ENCODE measurements at places on chromosomes 12 and 14.

DNA sequence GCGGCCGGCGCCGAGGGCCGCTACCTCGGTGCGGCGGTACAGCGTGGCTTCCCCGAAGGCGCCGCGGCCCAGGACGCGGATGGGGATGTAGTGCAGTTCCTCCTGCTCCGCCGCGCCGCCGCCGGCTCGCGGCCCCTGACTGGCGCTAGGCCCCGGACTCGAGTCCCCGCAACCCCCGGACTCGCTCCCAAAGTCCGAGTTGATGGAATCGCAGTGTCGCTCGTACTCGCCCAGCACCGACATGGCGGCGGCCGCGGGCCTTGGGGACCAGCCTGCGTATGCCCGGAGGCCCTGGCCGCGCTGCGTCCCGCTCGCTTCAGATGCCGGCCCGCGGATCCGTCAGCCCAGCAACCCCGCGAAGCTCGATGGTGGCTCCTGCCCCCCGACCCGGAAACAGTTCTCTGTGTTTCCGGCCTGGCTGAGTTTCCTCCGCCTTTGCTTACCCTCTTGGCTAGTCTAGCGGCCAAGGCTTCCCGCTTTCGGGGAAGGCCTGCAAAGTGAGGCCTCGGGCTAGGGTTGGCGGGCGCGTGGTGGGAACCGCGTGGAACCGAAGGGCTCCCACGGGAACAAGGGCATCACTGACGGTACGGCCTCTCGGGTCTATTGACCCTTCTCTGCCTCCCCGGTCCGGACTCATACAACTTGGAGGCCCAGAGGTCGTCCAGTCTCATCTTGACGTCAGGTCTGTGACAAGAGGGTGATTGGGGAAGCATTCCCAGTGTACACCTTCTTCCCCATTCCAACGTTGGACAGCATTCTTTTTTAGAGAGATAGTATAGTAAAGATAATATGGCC, at the start of gene NEK9:
TSS of gene NEK9 (minus strand) at position 370 of the 795 bp plus-strand sequence. CDS start at position 243, 127 bp downstream.
- peak; percentile 95 for DNase-seq

DNA sequence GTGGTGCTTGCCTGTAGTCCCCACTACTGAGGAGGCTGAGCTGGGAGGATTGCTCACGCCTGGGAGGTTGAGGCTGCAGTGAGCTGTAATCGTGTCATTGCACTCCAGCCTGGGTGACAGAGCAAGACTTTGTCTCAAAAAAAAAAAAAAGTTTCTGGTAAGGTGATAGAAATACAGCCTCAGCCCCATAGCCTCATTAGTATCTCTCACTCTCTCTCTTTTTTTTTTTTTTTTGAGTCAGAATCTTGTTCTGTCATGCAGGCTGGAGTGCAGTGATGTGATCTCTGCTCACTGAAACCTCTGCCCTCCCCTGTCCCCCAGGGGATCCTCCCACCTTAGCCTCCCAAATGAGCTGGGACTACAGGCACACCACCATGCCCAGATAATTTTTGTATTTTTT, 19.2 kb downstream of the MTHFD1 start:
- peak; percentile 38 for DNase-seq

GRCh38 chr14:70748422-70748821, 60.9 kb downstream of the MAP3K9 start:
- DNase-seq: no peak

GRCh38 chr14:97177016-97177415, 379.8 kb downstream of the VRK1 start:
- DNase-seq: peak; percentile 27

- peak; percentile 30 for DNase-seq
These were observed 93.4 kb downstream of the TSPAN9 start for GRCh38 chr12:3170423-3171194.

DNA sequence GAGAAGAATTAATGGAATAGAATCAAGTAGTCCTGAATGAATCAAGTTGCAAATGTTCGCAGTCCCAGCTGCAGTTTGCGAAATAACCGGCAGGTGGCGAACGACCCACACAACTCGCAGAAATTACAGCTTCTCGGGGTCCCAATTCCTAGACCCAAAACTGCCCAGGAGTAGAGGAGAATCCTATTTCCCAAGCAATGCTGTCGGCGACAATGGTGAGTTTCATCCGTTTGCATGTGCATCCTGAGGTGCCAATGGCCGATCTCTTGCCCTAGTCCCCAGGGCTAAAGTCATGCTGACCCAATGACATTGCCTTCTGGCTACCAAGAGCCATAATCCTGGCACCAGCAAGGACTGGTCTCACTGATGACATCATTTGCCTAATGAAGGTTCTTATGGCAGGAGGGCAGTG, 8.5 kb upstream of the ASCL1 start:
- DNase-seq: peak; percentile 52

DNA sequence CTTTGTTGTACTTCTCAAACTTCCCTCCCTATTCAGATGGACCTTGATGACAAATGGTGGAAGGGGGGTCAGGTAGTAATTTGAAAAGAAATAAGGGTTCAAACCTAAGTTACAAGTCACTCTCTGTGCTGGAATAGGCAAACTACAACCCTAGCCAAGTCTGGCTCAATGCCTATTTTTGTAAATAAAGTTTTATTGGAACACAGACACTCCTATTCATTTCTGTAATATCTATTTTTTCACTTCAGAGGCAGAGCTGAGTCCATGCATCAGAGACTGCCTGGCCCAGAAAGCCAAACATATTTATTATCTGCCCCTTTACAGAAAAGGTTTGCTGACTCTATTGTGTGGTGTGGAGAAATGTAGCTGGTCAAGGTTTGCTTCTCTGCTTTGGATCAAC, 78.4 kb upstream of the RIN3 start:
- DNase-seq: no peak

DNA sequence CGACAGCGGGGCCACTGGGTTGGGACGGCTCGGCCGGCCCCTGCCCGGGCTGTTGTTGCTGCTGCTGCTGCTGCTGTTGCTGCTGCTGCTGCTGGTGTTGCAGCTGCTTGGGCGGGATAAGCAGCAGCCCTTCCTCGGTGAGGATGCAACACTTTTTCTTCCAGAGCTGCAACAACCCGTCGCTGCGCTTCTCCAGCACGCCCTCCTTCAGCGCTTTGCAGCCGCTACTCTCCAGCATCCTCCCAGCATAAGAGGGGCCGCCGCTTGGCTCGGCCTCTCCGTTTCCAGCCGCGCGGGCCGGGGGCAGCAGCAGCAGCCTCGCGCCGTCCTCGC, 529 bp downstream of the PHLDA1 start:
- no peak for DNase-seq

GRCh38 chr12:131348231-131348630, 362.7 kb upstream of the SFSWAP start:
- DNase-seq: peak; percentile 20

DNA sequence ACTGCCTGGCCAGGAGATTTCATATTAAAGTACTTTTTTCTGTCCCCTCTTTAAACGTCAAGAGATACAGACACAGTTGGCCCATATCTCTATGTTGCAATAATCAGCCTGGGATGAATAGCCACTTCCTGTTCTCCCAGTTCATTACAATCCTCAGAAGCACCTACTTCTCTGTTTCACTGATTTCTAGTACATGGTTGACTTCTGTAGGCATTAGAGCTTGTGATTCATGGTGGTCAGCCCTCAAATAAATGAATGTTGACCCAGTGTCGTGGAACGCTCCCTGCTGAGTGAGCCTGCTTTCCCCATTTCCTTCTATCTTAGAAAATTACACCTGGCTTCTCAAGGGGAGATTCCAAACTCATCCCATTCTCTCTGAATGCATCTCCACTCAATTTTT, 416.7 kb downstream of the PDZRN4 start:
- DNase-seq: peak; percentile 56

DNA sequence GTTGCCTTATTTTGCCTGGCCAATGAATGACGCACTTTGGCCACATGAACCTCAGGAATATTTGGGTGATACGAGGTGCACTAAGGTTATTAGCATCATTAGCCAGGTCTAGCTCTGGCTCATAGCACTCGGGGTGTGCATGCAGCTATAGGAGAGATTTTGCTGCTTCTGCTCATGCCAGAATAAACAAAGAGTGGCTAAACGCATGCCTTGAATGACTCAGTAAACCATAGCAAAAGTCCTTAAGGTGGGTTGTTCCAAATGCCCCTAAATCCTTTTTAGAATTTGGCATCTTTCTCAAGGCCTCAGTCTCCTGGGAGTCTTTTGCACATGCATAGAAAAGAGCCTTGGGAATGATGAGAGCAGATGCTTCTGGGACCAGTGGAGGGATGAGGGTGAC, 343.7 kb upstream of the FKBP4 start:
- DNase-seq: no peak

DNA sequence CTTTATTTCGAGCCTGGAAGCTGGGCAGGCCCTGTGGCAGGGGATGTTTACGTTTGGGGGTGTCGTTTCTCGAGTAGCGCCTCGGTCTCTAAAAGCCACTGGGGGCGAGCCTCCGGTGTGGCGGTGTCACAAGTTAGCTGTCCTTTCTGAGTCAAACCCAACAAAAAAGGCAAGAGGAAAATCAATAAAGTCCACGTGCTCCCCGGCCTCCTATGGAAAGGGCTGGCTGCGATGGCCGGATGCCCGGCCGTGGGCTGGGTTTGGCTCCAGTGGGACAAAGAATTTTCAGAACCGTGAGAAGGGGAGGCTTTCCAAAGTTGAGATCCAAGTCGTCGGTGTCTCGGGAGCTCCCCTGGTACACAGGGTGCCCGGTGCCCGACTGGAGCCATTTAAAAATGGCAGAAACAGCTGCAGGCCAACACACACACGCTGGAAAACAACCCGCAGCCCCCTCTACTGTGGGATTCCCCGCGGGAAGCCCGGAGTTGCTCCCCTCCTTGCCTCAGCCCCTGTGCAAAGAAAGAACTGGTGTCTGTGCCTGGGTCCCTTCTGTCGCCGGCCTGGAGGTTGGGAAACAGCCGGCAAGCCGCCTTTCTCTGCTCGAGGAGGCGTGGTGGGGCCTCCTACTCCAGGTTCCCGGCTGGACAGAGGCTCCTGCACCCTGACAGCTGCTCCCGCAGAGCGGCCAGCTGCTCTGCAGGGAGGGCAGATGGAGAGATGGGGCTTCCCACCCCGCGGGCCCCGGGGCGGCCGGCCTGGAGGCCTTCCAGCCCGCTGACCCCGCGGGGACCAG, 1.9 kb downstream of the BCL7A start:
- peak; percentile 62 for DNase-seq

DNA sequence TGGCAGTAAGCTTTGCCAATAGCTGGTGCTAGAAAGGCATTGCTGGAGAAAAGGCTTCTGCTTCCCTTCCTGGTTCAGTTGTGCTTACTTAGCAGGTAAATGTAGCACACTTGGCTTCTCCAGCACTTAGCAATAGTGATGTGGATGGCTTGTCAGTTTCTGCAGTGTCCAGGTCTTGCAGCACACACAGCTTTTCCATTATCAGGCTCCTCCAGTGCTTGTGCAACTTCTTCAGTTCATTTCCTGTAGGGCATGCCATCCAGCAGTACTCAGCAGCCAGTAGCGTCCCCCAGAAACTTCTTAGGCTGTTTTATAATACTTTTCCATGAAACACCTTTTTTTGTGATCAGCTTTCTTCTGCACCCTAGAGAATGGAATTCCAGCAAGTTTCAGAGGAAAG, 154.6 kb downstream of the SLC6A15 start:
- no peak for DNase-seq

DNA sequence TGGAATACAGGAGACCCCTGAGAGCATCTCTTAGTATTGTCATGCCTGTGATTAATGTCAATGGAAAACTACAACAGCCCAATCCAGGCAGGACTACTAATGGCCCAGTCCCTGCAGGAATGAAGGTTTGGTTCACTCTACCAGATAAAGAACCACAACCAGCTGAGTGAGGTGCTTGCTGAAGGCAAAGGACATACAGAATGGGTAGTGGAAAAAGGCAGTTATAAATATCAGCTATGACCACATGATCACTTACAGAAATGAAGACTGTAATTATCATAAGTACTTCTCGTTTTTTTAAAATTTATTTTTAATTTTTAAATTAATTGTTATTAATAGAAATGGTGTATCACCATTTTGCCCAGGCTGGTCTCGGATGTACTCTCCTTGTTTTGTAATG, 17.2 kb upstream of the LPCAT3 start:
- DNase-seq: peak; percentile 56

DNA sequence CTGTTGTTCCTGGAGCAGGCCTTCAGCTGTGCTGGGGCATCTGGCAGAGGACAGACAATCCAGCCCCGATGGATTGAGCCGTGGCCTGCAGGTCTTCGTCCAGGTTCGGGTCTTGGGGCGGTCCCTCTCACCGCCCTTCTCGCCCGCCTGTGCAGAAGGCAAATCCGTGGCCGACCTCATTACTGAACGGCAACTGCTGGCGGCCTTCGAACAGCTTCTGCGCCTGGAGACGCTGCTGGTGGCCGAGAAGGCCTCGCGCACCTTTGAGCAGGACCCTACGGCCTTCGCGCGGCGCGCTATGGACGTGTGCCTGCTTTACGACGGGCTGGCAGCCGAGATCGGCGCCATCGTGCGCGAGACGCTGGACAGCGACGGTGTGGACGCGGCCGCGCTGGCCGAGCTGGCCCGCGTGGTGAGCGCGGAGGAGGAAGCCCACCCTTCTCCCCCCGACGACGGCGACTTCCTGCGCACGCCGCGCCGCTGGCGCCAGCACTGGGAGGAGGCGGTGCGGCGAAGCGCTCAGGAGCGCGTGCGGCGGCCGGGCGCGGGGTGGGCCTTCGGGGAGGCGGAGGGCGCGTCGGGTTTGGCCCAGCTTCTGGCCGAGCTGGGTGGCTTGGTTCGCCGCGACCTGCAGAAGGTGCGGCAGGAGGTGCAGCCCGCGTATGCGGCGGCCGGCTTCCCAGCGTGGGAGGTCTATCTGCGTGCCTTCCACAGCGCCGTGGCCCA, 7.6 kb downstream of the EXOC3L4 start:
- no peak for DNase-seq

GRCh38 chr12:1351926-1352325, 242.5 kb downstream of the FBXL14 start:
- DNase-seq: no peak

GRCh38 chr12:57614178-57614947, 3.1 kb downstream of the ARHGEF25 start:
- peak; percentile 43 for DNase-seq

- no peak for DNase-seq
These were observed 292.4 kb upstream of the TBX3 start for GRCh38 chr12:114976372-114976771.

GRCh38 chr12:58801986-58802385, 118.3 kb downstream of the LRIG3 start:
- no peak for DNase-seq

DNA sequence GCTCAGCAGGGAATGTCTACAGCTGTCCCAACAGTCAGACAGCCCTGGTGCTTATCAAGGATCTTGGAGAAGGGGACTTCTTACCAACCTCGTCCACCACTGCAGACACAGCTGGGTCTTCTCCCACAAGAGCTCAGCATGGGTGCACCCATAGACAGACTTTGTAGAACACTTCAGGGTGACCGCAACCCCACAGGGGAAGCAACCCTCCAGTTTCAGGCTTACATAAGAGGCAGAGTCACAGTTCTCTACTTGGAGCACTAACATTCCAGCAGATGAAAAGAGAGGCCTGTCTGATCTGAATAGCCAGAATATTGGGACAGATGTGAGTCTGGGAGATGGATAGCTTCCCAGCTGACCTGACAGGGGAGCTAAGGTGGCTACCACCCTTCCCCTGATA, 3.5 kb upstream of the CLEC1A start:
- DNase-seq: no peak

GRCh38 chr14:59540852-59541251, 35.8 kb downstream of the CCDC175 start:
- no peak for DNase-seq

Measured in hematopoietic multipotent progenitor cell treated with erythropoietin and hydrocortisone succinate and interleukin-3 and kit ligand, for 4 days (in vitro differentiated cells).